Activated T-cell treated with anti-CD3 and anti-CD28 coated beads, Interleukin-2, amount 50 U/mL, for 48 hours (primary cell): ENCODE measurements at places on chromosomes 13 and 19.

- DNase-seq, result no peak
Measured at GRCh38 chr13:40313269-40314200, 352.9 kb downstream of the FOXO1 start.

- no peak for DNase-seq
Measured at GRCh38 chr13:33994198-33994597, 176.2 kb downstream of the RFC3 start.

DNA sequence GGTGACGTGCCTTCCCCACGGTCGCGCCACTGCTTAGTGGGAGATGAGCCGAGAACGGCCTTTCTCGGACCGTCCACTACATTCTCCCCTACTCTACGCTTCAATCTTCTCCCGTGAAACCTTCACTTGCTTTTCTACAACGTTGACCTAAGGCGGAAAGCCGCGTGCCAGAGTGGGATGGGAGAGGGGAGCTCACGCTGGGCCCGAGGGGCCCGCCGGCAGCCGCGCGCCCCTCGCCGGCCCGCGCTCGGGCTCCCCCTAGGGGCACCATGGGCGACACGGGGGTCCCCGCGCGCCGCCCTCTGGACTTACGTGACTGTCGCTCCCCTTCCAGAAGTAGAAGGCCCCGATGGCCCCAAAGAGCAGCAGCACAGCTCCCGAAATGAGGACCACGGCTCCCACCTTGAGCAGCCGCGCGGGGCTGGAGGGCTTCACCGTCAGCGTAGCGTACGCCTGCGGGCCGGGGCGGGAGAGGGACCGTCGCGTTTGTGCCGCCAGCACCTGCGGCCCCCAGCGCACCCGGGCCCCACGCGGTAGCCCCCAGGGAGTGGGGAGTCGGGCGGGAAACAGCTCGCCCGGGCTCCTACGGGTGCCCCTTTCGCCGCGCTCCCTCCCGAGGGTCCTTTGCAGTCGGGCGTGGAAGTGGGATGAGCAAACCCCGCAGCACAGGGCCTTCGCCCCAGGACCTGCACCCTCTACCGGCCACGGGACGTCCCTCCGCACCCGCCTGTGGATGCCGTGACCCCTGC, 727 bp downstream of the CNMD start:
- DNase-seq, result peak; percentile 58

GRCh38 chr13:91816263-91816807, 417.9 kb downstream of the GPC5 start:
- no peak for DNase-seq

GRCh38 chr19:10390652-10391286, 10.4 kb upstream of the TYK2 start:
- peak; percentile 78 for DNase-seq

DNA sequence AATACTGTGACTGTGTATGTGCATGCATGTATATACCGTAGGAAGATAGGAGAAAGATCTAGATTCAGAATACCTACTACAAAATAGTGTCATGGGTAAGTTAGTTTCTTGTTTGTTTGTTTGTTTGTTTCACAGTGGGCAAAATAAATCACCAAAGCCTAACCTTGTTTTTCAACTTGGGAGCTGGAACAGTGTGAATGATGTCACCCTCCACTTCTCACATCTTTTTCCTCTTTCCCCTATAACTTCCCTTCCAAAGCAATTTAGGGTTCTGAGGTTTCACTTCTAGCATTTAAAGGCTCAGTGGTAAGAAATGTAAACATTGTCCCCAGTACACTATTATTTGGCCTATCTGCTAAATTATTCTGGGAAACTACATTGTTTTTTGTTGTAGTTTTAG, 5.4 kb downstream of the KCTD4 start:
- no peak for DNase-seq

DNA sequence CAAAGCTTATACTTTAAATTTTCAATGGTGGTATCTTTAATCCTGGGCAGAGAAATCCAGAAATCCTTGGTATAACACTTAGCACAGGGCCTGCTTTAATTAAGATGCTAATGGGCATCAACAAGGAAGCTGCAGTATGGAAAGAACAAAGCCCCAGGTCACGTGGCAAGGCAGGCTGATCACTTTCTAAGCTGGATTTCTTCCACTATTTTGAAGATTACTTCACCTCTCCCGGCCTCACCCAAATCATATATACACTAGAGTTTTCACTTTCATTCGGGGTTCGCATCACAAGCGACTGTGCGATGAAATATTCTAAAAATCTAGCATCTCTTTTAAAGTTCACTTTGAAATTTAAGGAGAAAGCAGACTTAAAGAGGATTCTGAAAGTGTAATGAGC, 71.8 kb downstream of the STARD13 start:
- DNase-seq, result no peak

DNA sequence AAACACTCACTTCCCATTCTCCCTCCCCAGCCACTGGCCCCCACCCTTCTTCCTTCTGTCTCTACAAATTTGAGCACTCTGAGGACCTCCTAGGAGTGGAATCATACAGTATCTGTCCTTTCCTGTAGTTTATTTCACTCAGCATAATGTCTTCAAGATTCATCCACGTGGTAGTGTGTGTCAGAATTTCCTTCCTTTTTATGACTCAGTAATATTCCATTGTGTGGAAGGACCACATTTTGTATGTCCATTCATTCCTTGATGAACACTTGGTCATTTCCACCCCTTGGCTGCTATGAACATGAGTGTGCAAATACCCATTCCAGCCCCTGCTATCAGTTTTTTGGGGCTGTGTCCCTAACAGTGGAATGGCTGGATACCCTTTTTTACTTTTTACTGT, 9.8 kb downstream of the KLF2 start:
- no peak for DNase-seq
